ENCODE measurements at places on chromosomes 13 and 19.

DNA sequence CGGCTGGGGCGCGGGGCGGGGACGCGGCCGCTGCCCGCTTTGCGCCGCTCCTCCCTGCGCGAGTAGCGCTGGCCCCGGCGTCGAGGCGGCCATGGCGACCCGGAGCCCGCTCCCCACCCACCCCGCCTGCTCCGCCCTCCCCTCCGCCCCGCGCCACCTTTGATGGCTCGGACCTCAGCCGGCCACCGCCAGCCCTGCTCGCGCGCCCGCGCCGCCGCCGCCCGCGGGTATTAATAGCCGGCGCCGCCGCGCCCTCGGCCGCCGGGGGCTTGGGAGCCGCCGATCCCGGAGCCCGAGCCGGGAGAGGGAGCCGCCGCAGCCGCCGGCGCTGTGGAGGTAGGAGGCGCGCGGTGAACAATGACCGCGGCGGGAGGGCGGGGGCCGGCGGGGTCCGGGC is 261 bp downstream of the FARP1 start:
- no peak for DNase-seq

DNA sequence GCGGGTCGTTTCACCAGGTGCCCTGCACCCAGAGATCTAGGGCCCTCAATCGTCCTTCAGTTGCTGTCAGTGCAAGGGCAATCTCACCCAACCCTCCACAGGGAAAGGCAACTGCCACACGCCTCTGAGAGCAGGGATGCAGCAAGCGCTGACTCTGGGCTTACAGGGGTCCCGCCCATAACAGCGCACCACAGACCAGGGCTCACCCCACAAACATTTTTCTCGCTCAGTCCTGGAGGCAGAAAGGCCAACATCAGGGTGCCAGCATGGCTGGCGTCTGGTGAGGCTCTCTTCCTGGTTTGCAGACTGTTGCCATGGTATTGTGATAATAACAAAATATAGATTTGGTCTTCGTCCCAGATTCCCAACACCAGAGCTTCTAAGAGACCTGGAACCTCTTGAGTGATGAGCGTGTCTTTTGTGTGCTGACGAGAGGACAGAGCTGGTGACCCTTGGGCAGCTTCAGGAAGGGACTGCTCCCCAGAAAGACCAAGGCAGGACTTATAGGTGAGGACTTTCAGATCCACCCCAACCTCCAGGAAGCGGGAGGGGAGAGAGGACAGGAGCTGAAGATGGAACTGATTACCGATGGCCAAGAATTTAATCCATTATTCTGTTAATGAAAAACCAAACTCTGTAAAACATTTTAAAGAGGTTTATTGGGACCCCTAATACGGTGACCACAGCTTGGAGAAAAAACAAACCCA is 51.3 kb downstream of the C13orf46 start:
- DNase-seq = no peak

DNA sequence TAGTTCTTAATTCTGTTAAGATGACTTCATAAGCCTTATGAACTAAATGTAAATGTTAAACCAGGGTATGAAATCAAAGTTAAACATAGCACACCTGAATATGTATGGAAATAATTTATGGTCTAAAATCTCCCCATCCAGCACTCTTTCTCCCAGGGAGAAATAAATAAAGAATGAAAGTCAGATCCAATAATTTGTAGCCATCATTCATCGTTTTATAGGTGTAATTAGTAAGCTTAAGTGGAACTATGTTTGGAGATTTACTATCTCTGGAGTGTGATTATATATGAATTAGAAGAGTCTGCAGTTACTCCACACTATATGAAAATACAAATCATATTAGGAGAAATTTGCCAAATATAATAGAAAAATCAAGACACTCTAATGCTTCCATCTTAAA is 405.1 kb downstream of the DACH1 start:
- no peak for DNase-seq

DNA sequence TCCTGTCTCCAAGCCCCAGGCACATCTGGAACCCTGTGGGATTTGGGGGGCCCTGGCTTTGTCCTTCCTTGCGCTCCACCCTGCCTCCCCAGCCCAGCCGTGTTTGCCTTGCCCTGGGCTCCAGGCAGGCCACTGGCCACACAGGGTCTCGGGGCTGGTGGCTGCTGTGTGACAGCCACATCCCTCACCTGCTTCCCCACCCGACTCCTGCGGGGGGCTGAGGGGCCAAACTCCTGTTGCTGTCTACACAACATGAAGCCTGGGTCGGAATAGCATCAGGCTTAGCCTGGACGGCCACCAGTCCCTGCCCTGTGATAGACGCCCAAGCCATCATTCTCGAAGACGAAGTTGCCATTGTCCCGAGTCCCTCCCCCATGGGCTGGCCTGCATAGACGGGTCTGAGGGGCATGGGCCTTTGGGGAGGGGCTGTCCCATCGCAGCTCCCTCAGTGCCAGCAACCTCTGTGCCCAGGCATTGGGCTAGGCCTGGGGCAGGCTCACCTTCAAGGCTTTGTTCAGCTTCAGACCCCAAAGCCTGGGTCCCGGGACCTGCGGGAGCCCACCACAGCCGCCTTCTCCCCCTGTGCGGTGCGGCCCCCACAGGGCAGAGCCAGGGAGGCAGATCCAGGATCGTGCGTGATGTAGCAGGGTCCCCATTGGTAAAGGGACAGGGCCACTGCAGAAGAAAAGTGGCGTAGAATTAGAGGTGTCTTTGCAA is 15.5 kb upstream of the TEKTIP1 start:
- no peak for DNase-seq

GRCh38 chr19:3508771-3509535 is 2.8 kb downstream of the FZR1 start:
- no peak for DNase-seq

- no peak for DNase-seq
Measured at GRCh38 chr19:46571495-46571894, 29.6 kb upstream of the CALM3 start.

DNA sequence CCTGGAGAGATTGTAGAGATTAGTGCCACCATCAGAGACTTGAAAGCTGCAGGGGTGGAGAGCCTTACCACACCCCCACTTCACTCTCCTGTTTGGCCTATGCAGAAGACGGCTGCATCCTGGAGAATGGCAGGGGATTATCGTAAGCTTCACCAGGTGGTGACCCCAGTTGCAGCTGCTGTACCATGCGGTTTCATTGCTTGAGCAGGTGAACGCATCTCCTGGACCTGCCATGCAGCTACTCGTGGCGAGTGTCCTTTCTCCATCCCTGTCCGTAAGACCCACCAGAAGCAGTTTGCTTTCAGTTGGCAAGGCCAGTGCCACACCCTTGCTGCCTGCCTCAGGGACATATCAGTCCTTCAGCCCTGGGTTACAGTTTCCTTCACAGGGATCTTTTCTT is 21.2 kb downstream of the PPP5C start:
- no peak for DNase-seq

- DNase-seq = no peak
Measured at GRCh38 chr13:98652276-98652675, 75.4 kb upstream of the STK24 start.

DNA sequence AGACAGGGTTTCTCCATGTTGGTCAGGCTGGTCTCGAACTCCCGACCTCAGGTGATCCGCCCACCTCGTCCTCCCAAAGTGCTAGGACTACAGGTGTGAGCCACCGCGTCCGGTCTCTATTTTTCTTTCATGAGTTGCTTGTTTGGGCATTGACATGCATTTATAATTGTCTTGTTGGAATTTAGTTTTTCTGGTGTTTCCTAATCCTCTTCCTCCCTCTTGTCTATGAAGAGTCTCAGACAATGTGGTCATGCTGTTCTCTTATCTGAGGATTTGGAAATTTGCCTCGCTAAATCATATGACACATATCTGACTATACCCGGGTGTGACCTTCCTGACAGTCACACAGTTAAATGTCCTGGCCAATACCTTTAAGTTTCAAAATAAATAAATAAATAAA is 7.4 kb upstream of the CEACAM18 start:
- DNase-seq = no peak

DNA sequence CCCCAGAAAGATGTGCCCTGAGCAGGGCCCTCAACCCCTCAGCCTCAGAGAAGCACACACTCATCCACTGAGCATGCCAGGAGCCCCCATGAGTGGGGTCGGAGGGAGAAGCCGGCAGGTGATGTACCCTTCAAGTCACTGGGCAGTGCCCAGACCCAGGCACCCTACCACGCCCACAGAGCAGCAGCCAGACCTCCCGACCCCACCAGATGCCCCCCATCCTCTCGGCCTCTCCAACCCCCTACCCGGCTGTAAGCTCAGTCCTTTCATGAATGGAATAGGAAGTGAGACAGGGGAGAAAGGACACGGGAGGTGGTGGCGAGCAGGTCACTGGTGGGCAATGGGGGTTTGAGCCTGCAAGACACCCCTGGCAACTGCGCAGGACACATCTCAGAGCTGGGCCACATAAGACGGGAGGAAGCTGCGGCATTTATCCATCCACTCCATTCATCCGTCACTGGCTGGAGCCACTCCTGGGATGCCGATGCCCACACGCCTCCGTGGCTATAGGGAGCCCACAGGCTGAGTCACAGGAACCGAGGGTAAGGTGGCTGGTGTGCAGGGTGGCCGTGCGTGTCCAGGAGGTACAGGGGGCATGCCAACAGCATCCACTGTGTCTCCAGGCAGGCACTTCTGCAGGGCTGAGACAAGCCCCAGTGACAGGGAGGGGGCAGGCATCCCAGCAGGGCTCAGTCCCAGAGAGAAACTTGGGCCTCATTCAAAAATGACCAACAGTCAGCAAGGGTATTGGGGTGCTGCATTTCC is 23.8 kb upstream of the VSTM2B start:
- DNase-seq = no peak

GRCh38 chr19:41356984-41357739 is 3.4 kb upstream of the TGFB1 start:
- DNase-seq = peak; percentile 59

DNA sequence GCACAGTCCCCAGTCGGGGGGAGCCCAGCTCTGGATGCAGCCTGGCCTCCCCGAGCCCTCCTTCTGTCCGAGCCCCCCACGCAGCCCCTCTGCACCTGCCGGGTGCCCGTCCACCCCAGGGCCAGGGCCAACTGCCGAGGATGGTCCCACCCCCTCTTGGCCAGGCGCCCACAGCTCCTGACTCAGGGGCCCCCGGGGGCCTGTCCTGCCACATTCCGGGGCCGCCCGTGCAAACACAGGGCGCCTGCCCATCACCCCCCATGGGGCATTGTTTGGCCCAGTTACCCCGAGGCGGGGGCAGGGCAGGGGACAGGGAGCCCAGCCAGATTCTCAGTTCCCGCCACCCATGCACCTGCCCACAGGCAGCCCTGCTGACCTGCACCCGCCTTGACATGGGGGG is 5.3 kb upstream of the TCF3 start:
- DNase-seq = no peak

GRCh38 chr13:75264611-75265010 is 217.4 kb downstream of the TBC1D4 start:
- DNase-seq = no peak

DNA sequence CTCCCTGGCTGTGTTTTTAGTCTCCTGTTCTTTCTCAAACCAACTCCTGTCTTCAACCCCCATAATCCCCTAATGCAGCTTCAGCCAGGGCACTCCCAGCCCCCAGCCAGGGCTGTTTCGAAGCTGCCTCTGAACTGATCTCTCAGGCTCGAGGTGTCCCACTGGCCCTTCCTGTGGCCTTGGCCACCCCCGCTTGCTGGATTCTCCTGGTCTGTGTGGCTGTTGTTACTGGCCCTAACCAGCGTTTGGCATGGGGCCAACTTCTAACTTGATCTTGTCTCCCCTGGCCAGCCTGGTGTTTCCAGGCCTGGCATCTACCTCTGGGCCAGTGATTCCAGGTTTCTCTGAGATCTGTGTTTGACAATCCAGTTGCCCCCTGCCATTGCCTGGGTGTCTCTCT is 11.0 kb downstream of the XAB2 start:
- DNase-seq = no peak

DNA sequence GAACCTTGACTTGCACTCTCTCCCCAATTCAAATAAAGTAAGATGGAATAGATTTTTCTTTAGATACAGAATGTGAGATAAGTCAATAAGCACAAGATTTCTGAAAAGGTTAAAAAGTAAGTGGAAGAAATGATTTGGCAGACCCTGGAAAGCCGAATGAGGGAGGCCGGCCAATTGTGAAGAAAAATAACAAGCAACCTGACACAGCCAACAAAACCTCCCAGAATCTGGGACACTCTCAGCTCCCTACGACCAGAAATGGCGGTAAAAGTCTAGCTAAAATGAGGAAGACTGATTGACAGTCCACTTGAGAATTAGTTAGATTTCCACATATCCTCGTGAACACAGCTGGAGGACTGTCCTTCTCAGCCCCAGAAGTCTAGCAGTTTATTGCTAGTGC is 85.4 kb downstream of the KLF12 start:
- DNase-seq = no peak

DNA sequence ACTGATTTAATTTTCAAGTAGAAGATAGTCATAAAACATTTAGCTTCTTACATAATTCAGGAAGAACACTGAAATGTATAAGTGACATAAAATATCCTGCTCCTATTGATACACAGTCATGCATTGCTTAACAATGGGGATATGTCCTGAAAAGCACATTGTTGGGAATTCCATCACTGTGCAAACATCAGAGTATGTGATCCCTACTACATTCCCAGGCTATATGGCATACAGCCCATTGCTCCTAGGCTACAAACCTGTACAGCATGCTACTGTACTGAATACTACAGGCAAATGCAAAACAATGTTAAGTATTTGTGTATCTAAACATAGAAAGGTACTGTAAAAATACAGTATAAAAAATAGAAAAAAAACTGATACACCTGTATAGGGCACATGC is 723.9 kb upstream of the ARGLU1 start:
- no peak for DNase-seq

Measured in stimulated activated CD4-positive, alpha-beta T cell treated with anti-CD3 and anti-CD28 coated beads, Interleukin-4, amount 100 ng/mL, for 4 hours (primary cell).